Retinal pigment epithelial cell (primary cell): ENCODE measurements at places on chromosomes 7 and 10.

DNA sequence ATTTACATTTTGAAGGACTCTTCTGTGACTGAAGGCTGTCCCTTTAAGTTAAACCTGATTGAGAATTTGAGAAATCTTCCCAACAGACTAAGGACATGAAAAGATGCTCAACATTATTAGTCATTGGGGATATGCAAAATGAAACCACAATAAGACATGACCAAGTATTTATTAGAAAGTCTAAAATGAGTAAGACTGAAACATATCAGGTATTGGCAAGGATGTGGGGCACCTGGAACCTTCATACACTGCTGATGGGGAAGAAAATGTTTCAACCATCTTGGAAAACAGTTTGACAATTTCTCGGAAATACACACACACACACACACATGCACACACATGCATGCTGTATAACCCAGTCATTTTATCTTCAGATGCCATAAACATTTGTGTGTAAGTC, 132.1 kb upstream of the CDK6 start:
- DNase-seq = no peak

GRCh38 chr10:36473122-36473521, 652.3 kb upstream of the ANKRD30A start:
- DNase-seq = no peak

DNA sequence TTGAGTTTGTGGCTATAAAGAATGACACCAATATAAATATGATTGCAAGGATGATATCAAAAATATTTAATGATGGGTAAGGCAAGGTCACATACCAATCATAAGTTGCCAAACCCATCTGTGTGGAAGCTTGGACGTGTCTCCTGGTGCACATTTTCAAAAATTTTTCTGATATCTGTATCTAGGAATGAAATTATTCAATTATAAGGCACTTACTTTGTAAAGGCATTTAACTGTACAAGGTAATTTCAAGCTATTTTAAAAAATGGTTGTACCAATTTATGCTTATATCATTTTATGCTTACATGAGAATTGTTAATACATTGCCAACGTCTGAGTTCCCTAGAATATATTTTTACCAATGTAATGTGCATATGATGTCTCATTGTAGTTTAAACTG, 306.4 kb upstream of the CACNA2D1 start:
- DNase-seq = no peak

- no peak for DNase-seq
Measured at GRCh38 chr7:128311013-128311412, 32.7 kb downstream of the RBM28 start.

GRCh38 chr10:15346440-15347141, 24.5 kb downstream of the FAM171A1 start:
- DNase-seq = no peak

DNA sequence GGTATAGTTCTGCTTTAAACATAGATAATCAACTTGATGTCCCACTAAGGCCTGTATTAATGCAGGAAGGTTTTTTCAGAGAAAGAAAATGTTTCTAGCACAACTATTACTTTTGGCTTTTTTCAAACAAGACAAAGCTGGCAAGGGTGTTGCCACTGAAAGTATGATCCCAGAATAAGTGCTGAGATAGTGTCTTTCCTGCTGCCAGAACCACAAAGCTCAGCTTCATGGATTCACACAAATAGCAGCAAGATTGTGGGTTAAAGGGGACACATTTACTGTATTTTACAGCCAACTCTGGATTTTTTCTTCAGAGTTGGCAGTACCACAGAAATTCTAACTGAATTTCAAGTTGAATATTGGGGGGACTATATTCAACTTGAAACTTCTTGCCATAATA, 4.3 kb downstream of the NCOA4 start:
- DNase-seq = no peak

DNA sequence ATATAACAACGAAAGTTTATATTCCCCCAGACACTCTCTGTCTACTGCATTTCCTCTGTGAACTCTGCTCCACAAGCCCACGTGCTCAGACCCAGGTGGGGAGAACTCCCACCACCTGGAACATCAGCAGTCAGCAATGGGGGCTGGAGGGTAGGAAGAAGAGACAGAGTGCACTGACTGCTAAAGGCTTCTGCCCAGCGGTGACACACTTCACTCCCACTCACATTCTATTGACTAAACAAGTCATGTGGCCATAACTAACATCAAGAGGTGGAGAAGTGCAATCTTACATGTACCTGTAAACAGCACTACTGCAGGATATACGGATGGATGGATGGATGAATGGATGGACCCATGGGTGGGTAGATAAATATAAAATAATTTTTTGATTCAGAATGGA, 122.2 kb downstream of the MPP7 start:
- DNase-seq = no peak

GRCh38 chr7:116950889-116951351, 2.4 kb upstream of the ST7 start:
- DNase-seq = no peak

- DNase-seq = no peak
Measured at GRCh38 chr10:65751218-65751617, 1174.6 kb upstream of the LRRTM3 start.

- DNase-seq = no peak
Measured at GRCh38 chr10:27619329-27619728, 115.2 kb downstream of the RAB18 start.

DNA sequence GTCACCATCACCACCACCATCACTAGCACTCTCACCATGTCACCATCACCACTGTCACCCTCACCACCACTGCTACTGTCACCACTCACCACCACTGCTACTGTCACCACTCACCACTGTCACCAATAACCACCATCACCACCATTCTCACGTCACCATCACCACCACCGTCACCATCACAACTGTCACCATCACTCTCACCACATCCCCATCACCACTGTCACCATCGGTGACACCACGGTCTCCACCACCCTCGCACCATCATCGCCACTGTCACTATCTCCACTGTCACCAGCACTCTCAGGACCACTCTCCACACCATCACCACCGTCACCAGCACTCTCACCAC, 130.4 kb downstream of the MAD1L1 start:
- no peak for DNase-seq

GRCh38 chr7:158664406-158664805, 40.2 kb downstream of the NCAPG2 start:
- DNase-seq = no peak

DNA sequence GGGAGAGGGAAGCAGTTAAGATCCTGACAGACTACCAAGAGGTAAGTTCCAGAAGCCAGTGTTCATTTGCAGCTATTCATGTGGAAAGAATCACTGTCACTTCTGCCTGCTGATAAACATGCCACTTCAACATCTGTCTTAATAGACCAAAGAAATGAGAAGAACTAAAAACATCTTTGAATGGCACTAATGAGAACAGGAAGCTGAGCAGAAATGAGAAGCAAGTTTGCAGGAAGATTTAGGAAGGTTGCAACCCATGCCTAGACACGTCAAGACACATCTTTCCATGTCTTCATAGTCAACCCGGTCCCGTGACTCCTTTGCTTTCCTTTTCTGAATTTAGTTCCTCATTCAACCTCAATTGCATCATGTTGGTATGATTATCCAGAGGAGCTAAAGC, 180.0 kb downstream of the PDE1C start:
- DNase-seq = no peak

GRCh38 chr7:127317447-127317961, 64.8 kb upstream of the GRM8 start:
- no peak for DNase-seq

GRCh38 chr7:41570766-41571165, 132.1 kb downstream of the INHBA start:
- DNase-seq = no peak

DNA sequence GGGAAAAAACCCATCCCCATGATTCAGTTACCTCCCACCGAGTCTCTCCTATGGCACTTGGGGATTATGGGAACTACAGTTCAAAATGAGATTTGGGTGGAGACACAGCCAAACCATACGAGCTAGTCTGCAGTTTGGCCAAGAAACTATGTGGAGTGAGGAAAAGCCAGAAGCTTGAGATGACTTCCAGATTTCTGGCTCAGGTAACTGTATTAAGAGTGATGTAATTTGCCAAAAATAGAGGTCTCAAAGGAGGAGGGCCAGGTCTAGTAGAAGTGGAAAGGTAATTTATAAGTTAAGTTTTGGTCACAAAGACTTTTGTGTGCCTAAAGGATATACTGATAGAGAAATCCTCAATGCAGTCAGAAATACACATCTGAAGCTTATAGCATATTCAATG, 279.7 kb upstream of the MGMT start:
- DNase-seq = no peak
